RPMI7951 (cell line): ENCODE measurements at places on chromosomes 1 and 21. TPM values are rescaled to one million over a fixed set of nuclear protein-coding genes. Genes with fewer than 3 reads are reported as not detected.

The SPATA21 gene
- total RNA-seq: not detected in 2 replicates

The EYA3 gene
- total RNA-seq: 18.7 and 20.1 TPM in 2 replicates

The NTNG1 gene
- total RNA-seq: not detected in 2 replicates

The GJA9 gene
- not detected in 2 replicates for total RNA-seq

The ATF3 gene
- 1.2 and 1.4 TPM in 2 replicates for total RNA-seq
